SK-MEL-5 (cell line): ENCODE measurements at places on chromosomes 5 and 9. TPM values are rescaled to one million over a fixed set of nuclear protein-coding genes. Genes with fewer than 3 reads are reported as not detected.

GRCh38 chr9:2709645-2710101, 7.6 kb upstream of the KCNV2 start:
- DNase-seq = no peak

- no peak for DNase-seq
Observed at GRCh38 chr9:131727184-131727759, 12.6 kb downstream of the RAPGEF1 start.

DNA sequence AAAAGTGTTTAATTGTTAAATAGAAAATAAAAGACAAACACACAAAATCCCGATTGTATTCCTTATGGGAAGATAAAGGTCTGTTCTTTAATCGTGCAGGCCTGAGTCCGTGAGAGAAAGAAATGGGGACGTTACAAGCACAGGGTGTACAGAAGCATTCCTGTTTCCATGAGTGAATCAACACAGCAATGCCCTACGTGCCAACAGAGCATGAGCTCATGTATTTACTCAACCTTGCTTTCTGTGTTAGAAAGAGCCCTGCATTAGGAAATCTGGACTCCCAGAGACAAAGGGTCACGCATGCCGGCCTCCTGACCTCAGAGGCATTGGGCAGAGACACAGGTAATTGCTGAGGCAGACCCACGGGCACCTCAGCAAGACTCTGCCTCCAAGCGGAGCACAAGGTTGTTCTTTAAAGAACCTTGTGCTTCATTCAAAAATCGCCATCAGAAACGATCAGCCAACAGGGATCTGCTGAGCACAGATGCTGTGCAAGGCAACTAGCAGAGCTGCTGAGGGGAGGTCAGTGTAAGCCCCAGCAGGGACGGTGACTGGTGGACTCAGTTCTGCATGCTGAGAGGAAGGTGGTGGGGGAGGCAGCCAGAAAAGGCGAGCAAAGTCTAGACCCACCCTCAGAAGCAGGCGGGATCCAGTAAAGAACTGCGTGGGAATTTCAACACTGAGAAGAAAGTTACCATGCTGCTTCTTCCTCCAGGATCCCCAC, 101.0 kb downstream of the TLE1 start:
- DNase-seq = no peak

- DNase-seq = peak; percentile 15
Observed at GRCh38 chr5:73968729-73969128, 342.7 kb downstream of the ARHGEF28 start.

The TMEFF1 gene
- 0.45 and 4.3 TPM in 2 replicates for total RNA-seq
